Activated CD4-positive, alpha-beta T cell treated with anti-CD3 and anti-CD28 coated beads, Interleukin-2, Interleukin-4, amounts not matched to agents 100 ng/mL and 50 ng/mL, durations not matched to agents 16 hours and 8 hours (primary cell): ENCODE measurements at places on chromosomes 1 and 21.

GRCh38 chr1:5938101-5938646 is 54.1 kb downstream of the NPHP4 start:
- DNase-seq, result no peak

DNA sequence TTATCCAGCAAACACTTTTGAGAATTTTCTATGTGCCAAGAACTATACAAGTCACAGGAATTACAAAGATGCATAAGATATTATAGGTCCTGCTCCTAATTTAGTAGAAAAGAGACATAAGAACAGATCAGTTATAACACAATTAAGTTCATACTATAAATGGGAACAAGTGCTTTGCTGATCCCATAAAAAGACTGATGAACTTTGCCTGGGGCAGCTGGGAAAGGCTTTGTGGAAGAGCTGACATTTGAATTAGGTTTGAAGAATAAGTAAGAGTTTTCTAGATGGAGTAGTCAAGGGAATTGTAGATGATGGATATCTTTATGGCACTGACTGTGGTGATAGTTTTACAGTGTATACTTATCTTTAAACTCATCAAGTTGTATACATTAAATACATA is 76.5 kb downstream of the VCAM1 start:
- no peak for DNase-seq

DNA sequence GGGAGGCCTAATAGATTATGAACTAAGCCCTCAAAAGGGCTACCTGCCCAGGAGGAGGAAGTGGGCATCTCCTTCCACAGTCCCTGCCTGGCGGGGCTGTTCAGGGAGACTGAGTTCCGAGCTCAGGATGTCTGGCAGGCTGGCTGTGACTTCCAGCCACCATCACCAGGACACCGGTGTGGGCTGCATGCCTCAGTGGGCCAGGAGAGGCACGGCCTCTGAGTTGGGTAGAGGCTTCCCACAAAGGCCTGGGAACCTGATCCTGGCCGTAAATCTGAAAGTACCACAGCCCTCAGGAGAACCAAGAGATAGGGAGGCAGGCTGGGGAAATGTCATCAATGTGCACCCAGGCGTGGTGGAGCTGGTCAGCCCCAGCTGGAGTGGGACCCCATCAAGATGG is 29.1 kb downstream of the NTPCR start:
- DNase-seq, result no peak

DNA sequence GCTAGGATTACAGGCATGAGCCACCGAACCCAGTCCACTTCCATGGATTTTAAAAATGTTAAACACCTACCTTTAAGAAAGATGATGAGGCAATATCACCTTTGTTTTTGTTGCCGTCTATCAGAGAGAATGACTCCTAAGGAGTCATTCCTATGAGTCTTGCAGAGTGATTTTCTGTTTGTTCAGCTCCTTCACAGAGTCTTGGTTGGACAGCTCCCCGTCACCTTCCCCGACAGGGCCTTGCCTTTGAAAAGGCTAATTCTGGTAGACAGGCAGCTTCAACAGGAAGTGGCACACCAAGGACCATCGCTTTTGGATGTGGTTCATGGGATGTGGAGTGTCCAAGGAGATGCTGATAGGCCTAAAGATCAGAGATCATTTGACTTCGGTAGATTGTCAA is 17.5 kb downstream of the ZBTB18 start:
- DNase-seq, result no peak

DNA sequence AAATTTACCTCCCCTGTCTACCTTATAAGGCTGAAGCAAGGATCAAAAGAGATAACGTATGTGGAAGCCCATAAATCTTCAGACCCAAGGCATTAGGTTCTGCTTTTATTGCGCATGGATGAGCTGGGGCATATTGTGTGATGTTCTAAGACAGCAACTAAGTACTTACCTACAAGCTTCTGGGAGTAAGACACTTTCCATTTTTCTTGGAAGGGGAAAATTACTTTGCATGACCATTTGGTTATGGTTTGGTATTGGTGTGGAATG is 21.1 kb downstream of the LMOD1 start:
- DNase-seq, result no peak

- DNase-seq, result no peak
Measured at GRCh38 chr1:117594261-117594990, 11.4 kb upstream of the TENT5C start.

GRCh38 chr1:72013161-72013560 is 269.2 kb downstream of the NEGR1 start:
- no peak for DNase-seq

GRCh38 chr1:59057211-59057694 is 239.6 kb upstream of the FGGY start:
- no peak for DNase-seq

GRCh38 chr1:228009116-228009827 is 2.5 kb downstream of the WNT3A start:
- DNase-seq, result no peak

DNA sequence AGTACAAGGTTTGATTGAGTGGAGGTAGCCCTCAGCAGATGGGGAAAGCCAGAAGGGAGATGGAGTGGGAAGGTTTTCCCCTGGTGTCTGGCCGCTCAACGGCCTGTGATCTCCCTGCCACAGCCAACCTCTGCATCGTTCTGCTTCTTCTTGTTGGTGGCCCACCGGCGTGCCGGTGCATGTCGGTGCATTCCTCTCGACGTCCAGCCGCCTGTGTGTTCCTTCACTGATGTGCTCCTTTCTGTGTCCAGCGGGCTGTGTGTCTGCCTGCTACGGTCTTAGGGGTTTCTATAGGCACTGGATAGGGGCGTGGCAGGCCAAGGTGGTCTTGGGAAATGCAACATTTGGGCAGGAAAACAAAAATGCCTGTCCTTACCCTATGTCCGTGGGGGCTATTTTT is 101.0 kb downstream of the XPR1 start:
- no peak for DNase-seq
